ENCODE measurements at places on chromosomes 16 and 17.

- DNase-seq: no peak
Measured at GRCh38 chr17:21214777-21215541, 998 bp upstream of the TMEM11 start.

GRCh38 chr16:48123104-48123788 lies 32.5 kb downstream of the ABCC12 start:
- peak; percentile 99 for DNase-seq

DNA sequence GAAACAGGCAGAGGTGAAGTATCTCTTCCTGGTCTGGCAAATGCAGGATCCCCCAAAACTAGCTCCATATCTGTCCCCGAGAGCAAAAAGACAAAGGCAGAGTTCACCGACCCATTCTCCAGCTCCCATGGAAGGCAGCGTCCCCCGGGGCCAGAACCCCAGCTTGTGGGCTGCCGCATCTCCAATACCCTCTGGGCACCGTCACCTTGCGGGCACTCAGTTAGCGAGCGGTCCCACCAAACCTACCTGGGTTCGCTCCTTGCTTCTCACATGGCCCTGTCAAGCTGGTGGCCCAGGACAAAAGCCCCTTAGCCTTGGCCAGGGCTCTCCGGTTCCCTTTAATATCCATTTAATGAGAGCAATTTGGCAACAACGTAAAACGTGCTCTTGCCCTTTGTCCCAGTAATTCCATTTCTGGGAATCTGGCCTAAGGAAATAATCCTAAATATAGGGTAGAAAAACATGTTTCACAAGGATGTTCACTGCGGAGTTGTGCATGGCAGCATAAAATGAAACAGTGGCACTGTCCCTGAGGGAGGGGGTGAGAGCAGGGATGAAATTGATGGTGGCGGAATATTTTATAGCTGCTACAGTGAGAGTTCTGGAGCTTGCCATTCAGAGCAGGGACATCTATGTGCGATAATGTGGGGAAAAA lies 157.1 kb downstream of the CMIP start:
- DNase-seq: no peak

DNA sequence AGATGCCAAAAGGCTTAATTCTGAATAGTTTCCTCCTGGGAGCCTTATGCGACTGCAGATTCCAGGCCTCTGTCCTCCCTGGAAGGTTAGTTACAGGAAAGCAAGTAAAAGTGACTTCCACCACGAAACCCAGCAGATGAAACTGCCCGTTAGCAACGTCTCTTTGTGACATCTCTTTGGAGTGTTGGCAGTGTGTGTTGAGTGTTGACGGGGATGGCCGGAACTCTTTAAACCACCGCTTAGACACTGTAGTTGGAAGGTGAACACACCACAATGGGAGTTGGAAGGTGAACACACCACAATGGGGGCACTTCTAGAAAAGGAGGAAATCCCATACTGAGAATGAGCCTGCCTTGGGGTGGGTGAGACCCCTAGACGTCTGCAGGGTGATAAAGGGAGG lies 858 bp downstream of the SKAP1 start:
- peak; percentile 18 for DNase-seq

- DNase-seq: no peak
Measured at GRCh38 chr16:83348991-83349390, 458.8 kb upstream of the HSBP1 start.

DNA sequence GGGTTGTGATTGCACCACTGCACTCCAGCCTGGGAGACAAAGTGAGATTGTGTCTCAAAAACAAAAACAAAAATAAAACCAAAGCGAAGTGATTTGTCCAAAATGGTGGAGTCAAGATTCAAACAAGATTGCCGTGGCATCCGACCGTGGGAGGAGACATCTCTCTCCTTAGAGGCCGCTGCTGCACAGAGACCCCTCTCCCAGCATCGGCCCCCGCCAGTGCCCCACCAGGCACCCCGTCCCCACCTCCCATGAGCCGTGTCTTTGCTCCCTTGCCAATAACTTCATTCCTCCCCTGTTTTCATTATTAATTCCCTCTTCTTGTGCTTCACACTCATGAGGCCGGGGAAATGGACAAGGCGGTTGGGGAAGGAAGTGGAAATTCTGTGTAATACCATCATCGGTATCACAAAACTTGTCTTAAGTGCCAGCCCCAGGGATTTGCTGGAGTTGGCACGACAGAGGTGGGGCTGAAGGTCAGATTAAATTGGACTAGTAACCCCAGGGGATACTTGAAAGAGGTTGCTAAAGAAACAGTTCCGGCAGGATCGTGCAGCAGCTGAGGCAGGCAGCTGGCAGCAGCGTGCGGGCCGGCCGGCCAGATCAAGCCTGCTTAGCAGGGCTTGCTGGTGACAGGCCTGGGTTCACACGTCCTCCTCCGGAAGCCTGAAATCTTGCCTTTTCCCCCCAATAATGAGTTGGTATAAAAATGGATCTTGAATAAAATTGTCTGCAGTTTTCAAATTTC lies 66.8 kb downstream of the RTN4RL1 start:
- no peak for DNase-seq

GRCh38 chr16:17134586-17134985 lies 336.2 kb downstream of the XYLT1 start:
- DNase-seq: no peak

DNA sequence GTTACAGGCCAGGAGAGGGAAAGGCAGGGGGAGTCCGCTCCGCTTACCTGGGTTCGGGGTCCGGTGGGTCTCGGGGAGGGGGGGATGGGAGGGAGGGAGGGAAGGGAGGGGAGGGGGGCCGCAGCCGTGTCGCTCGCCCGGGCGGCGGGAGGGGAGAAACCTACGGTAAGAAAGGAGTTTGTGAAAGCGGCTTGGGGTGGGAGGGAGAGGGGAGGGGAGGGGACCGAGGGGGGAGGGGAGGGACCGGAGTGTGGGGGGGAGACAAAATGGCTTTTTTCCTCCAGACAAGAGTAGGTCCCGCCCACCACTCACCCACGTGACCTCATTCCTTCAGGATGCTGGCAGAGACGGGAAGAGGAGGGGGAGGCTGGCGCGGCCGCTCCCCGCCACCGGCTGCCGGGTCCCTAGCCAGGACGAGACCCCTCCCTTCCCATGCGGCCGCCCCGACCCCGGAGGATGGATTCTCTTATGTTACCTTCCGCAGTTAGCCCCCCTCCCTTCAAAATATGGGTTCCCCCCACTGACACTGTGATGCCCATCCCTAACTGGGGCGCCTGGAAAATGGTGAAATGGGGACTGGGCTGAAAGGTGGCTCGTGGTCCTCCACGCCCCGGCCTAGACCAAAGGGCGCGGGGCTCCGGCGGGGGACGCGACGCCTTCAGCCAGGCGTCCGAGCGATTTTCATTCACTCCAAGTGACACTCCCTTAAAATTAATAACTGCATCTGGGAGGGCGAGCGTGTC lies at the start of gene PCGF2:
Gene PCGF2, minus strand, starts transcription at position 188 of the 743 bp plus-strand sequence. CDS start 7,934 bp downstream, outside the sequence.
- DNase-seq: peak; percentile 88

- DNase-seq: no peak
Measured at GRCh38 chr17:70604854-70605253, 435.5 kb downstream of the KCNJ2 start.

DNA sequence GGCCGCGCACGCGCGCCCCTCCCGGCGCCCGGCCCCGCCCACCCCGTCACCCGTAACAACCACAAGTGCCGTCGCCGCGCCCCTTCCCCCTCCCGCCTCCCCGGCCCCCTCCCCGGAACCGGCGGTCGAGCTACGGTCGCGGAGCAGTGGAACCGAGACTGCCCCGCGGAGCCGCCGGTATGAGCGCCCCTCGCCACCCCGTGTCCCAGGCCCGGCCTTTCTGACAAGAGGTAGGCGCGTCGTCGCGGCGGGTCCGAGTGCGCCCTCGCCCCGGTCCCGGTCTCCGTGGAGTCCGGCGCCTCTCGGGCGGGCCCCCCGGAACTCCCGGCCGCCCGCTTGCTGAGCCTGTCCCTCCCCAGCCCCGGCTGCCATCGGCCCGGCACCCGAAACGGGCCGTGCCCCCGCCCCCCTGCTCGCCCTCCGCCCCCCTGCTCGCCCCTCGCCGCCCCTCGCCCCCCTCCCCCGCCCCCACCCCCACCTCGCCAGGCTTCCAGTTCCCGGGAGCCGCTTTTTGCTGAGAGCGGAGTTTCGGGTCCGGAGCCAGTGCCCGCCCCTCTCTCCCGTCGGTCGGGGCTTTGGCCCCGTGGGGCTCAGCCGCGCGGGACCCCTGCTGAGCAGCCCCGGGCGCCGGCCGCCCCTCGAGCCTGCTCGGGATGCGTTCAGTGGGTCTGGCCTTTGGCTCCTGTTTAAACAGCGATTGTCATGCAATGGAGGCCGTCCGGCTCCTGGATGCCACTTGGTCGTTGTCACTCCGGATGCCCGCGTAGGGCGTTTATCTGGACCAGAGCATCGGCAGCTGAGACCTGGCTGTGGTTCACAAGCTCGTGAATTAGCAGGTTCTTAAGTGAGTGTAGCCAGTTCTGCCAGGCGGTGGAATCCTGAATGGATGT lies at the start of gene SEC14L1:
Gene SEC14L1, plus strand, starts transcription at position 92 of the 890 bp plus-strand sequence. CDS start 2,628 bp downstream, outside the sequence.
- peak; percentile 64 for DNase-seq

- DNase-seq: no peak
Measured at GRCh38 chr17:13200671-13201070, 182.8 kb upstream of the ELAC2 start.

GRCh38 chr16:13312063-13312462 lies 410.7 kb downstream of the SHISA9 start:
- no peak for DNase-seq

All from kidney tubule cell (primary cell).